Upper lobe of right lung (tissue), 1 donor: ENCODE measurements at places on chromosomes 5 and 9.
A peak's percentile ranks its signal among the peaks of the same experiment; 100 is the strongest.

- DNase-seq = no peak
Observed at GRCh38 chr9:120965344-120966012, 38.9 kb upstream of the TRAF1 start.

DNA sequence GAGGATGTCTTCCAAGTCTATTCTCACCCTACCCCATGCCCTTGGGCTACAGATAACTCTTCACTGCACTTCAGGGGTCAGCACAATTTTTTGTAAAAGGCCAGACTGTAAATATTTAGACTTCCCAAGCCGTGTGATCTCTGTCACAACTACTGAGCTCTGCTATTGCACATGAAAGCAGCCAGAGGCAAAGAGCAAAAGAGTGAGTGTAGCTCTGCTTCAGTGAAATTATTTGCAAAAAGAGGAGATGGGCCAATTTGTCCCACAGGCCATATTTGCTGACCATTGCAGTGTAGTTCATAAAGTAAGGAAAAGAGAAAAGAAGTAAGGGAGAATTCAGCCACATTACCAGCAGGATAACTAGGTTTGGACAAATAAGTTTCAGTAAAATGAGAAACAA is 7.0 kb upstream of the MOCS2 start:
- DNase-seq = no peak

- peak; percentile 17 for DNase-seq
Observed at GRCh38 chr9:89465001-89465451, 32.9 kb downstream of the SEMA4D start.

GRCh38 chr5:128199104-128199503 is 115.5 kb downstream of the SLC12A2 start:
- no peak for DNase-seq

GRCh38 chr5:159034083-159034824 is 65.5 kb downstream of the EBF1 start:
- DNase-seq = no peak

DNA sequence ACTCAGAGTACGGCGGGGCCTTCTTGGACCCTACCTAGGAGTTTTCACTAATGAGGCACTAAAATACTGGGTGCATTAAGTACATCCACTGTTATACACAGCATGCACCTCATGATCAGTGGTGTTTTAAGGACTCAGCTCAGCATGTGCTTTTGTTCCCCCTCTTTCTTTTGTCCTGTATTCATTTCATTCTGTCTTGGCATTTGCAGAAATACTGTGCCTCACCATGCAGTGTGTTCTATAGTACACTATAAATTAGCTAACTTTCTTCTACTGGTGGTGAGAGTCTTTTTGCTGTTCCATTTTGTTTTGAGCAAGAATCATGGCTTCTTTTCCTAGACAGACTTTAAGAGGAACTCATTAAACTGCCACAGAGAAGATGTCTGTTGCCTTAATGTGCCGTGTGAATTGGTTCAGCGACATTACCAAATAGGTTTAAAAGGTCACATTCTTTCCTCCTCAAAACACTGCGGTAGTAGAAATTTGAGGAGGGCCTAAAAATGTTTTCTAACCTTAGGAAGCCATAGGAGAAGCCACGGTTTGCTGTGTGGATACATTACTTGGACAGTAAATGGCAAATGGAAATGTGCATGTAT is 276.6 kb downstream of the MAST4 start:
- no peak for DNase-seq

GRCh38 chr9:136403538-136403914 is 3.6 kb upstream of the SNAPC4 start:
- no peak for DNase-seq

DNA sequence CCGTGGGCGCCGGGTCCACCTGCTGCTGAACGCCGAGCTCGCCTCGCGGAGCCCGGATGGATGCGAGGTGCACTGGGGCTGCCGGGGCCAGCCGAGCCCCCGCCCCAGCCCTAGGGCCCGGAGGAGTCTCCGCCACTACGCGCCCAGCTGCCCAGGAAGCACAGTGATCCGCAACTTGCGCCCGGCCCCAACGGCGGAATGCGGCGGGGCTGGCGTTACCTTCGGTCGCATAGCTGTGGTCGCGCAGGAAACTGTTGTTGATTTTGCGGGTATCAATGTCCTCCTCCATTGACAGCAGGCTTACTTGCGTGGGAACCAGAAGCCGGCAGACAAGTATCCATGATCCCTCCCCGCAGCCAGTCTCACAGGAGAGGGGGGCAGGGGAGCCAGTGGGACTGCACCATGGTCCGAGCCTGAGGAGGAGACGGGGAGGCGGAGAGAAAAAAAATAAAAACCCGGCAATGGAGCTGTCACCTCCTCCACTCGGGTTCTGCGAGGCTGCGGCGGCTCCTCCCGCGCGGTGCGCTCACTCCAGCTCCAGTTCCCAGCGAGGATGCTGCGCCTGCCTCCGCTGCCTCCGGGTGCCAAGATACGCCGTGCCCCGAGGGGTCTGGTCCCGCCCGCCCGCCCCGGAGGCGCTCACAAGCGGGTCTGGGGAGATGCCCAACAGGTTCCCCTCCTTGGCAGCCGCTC is 628 bp downstream of the PPP2R2B start:
- DNase-seq = peak; percentile 59

- DNase-seq = no peak
Observed at GRCh38 chr9:92176068-92176799, 61.0 kb upstream of the SPTLC1 start.

GRCh38 chr5:1332461-1333001 is 12.4 kb downstream of the CLPTM1L start:
- DNase-seq = no peak

DNA sequence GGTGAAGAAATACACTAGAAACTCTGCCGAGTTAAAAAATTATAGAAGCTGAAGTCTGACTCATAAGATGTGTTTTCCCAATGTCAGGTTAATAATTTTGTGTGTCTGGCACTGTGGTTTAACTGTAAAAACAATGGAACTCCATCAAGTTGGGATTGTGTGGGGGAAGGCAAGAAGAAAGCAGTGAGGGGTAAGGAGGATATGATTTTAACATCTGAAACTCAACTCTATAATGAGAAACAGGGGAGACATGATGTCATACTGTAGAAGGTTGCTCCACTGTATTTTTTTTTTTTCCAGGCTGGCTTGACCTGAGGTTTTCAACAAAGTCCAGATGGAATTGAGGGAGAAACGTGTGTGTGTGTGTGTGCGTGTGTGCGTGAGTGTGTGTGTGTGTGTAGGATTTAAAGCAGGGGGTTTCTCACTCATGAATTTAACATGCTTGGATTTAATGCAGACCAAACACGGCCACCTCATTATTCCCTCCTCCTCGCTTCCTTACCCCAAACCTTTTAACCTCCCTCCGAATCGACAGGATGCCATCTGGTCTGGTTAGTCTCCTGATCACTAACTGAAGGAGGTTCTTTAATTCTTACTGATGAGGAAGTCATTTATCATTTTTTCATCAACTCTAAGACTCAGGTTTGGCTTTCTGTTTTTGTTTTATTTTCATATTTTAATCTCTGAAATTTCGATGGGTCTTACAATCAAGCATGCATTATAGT is 140.2 kb upstream of the LPAR1 start:
- no peak for DNase-seq

GRCh38 chr9:27365707-27366376 is 68.9 kb upstream of the EQTN start:
- DNase-seq = no peak

DNA sequence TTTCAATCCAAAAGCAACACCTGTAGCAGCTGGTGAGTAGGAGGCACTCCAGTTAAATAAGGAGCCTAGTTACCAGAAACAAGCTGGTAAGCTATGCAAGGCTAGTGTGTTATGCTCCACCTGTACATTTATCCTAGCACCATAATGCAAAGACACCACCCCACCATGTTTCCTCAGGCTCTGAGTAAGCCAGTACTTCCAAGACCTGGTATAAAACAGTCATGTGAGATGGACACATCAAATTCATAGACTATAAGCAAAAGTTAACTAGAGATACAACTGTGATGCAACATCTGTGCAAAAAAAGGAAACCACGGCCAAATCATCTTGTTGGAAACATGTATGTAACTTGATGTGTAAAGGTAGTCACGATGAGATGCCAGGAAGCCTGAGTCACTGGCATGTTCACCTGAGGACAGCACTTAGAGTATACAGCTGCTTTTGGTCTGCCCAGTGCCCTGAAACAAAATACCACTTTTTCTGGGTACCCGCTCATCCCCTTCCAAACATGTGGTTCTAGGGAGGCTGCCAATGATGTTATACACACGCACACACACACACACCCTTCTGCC is 66.1 kb downstream of the CDK5RAP2 start:
- no peak for DNase-seq

- no peak for DNase-seq
Observed at GRCh38 chr5:141781910-141782309, 96.3 kb downstream of the PCDH1 start.

- no peak for DNase-seq
Observed at GRCh38 chr5:108543486-108543885, 161.6 kb upstream of the FBXL17 start.

DNA sequence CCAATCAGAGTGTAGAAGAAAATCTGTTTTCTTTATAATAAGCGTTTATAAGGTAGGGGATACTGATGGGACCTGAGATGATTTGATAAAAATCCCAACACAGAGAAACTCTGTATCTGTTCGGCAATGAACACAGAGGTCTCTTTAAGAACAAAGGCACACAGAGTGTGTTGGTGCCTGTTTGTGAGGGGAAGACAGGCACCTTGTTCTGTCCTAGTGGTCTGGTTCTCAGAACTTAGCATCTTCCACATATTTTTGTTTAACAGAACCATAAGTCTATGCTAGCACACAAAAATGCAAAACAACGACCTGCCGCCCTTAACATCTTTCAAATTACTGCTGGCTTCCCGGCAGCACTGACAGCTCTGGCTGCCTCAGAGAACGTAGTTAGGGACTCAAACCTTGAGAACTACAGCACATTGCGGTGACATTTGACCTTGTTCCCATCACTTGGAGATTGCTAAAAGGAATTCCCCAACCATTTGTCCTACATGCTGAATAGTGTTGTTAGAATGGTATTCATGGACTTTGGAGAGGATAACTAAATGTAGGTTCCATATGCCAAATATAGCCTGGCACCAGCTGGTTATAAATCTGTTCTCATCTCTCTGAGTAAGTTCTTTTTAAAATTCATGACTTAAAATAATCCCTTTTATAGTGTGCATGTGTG is 871.7 kb upstream of the TYRP1 start:
- no peak for DNase-seq

- DNase-seq = peak; percentile 85
Observed at GRCh38 chr5:150640311-150641005, at the start of gene SYNPO. TSS of gene SYNPO (plus strand) at chr5:150640660. CDS start at chr5:150648276, 7,616 bp downstream.

GRCh38 chr5:151449839-151450238 is 2.4 kb downstream of the SLC36A1 start:
- no peak for DNase-seq

DNA sequence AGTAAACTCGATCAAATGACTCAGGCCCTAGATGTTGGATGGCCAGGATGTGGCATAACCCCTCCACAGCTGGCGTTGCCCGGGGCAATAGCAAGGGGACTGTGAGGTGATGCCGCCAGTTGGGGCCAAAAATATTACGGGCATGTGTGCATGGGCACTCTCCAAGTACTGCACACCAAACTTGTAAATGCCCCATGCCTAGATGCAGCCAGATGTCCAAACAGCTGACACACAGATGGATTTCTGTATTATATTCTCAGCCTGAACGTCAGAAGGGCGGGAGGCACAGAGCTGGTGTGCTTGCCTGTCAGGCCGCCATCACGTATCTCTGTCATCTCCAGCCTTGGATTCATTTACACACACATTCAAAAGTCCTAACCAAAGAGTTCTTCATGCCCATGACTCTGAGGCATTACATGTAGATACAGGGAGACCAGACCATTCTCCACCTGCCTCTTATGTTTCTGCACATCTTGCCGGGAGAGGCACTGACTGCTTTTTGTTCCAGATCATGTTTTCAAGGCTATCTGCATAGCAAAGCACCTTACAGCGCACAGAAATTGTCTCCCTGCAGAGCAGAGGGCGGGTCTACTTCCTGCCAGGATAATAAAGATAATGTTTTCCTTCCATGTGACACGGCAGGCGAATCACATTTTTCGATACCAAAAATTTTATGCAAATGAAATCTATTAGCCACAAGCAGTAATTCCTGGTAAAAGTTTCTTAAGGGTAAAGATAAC is 200.9 kb upstream of the ADAMTS16 start:
- no peak for DNase-seq

DNA sequence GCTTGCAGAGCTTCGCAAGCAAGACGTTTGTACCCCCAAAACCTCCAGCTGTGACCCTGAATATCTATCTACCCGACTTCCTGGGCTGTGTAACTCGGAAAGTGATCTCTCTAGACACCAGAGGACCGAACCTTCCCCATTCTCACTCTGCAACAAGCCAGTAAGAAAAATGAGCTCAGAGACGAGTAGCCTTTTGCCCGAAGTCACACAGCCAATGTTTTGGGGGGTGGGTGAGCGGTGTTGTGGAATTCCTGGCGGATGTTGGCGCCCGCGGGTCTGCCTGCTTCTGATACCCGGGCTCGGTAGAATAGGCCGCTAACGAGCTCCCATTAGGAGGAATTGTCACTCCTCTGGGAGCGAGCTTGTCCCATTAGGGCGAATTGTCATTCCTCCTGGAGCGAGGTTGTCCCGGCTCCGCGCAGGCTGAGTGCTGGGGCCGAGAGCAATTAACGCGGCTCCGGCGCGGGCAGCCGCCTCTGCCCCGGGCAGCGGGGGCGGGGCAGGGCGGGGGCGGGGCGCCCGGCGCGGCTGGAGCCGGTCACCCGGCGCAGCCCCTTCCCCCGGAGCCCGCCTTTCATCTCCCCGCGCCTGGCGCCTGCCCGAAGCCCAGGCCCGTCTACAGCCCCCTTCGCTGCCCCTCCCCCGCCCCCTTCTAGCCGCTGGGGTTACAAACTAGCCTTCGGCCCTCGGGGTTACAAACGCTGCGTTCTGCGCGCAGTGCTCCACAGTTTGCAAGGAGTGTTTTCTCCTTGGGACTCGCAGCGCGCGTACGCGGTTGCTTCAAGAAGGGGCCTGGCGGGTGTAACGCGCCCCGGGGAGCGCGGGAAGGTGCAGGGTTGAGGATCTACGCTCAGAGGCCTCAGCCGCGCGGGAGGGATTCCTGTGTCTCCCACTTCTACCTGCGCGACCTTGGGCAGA is 3.5 kb upstream of the MSX2 start:
- DNase-seq = no peak

DNA sequence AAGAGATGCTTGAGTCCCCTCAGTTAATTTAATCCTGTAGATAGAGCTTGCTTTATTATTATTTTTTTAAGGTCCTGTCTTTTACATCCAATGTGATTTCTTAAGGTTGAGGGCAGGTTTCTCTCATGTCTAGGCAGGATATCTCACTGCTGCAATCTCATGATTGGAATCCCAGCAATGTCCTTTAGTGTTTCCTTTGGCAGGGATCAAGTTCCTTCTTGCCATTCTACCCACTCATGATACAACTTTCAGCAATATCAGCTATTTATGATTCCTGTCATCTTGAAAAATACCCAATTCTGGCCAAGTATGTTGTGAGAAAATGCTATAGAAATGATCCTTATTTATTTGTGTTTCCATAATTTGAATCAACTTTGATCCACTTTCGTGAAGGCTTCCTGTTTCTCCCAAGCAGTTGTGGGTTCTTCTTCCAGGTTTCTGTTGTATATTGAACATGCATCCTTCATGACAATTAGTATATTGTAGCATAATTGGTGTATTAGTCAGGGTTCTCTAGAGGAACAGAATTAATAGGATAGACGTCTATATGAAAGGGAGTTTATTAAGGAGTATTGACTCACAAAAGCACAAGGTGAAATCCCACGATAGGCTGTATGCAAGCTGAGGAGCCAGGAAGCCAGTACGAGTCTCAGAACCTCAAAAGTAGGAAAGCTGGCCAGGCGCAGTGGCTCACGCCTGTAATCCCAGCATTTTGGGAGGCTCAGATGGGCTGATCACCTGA is 18.4 kb upstream of the VPS13A start:
- DNase-seq = no peak

GRCh38 chr9:83199240-83199639 is 136.3 kb upstream of the RASEF start:
- DNase-seq = no peak

GRCh38 chr5:142491270-142491669 is 166.4 kb upstream of the SPRY4 start:
- DNase-seq = no peak
